PC-3 (cell line): ENCODE measurements at places on chromosomes 1 and 21. TPM values are rescaled to one million over a fixed set of nuclear protein-coding genes. Genes with fewer than 3 reads are reported as not detected.

- peaks cover 23% of the 10 kb centered on the region for H3K4me1 ChIP-seq
- H3K36me3 ChIP-seq, result no peaks in the 10 kb centered on the region
- H3K27me3 ChIP-seq, result no peaks in the 10 kb centered on the region
- peak; percentile 32 for DNase-seq
These were observed 206.2 kb downstream of the SMYD3 start for GRCh38 chr1:246300626-246301549.

DNA sequence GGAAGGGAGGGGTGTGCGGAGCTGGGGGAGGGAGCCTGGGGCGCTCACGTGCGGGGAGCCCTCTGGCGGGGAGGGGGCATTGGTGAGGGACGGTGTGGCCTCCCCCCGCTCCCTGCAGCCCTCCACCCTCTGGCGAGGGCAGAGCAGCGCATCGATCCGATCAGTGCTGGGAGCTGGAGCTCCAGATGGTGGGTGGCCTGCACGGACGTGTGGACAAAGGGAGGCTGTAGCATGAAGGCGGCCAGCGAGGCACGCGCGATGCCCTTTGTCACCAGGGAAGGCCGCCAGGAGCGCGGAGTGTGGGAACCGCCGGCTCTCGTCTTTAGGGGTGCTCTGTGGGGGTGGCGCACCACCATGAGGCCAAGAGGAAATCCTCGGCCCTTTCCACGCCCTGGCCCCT lies 5.4 kb upstream of the HES5 start:
- no peak for DNase-seq
- no peaks in the 10 kb centered on the region for H3K27me3 ChIP-seq
- H3K4me3 ChIP-seq, result no peak overlapping the region

GRCh38 chr1:85240174-85240601 lies 19.3 kb downstream of the C1orf52 start:
- no peaks in the 10 kb centered on the region for H3K27me3 ChIP-seq
- no peak overlapping the region for H3K4me3 ChIP-seq
- peak; percentile 51 for DNase-seq
- no peaks in the 10 kb centered on the region for H3K36me3 ChIP-seq

- H3K27me3 ChIP-seq, result no peaks in the 10 kb centered on the region
- H3K4me1 ChIP-seq, result peaks cover 6% of the 10 kb centered on the region; the same call in 1 of the 2 replicates
- DNase-seq, result peak; percentile 12
- no peak overlapping the region for H3K27ac ChIP-seq
- H3K36me3 ChIP-seq, result no peaks in the 10 kb centered on the region
- no peak overlapping the region for H3K4me3 ChIP-seq
These were observed 5.1 kb downstream of the TMEM201 start for GRCh38 chr1:9593492-9594465.

- H3K27me3 ChIP-seq, result no peaks in the 10 kb centered on the region
- peak overlapping the region; percentile 27; the same call in 1 of the 2 replicates for H3K4me3 ChIP-seq
- peak overlapping the region; percentile 97 for H3K27ac ChIP-seq
- peak; percentile 99 for DNase-seq
- H3K4me1 ChIP-seq, result peaks cover 49% of the 10 kb centered on the region
These were observed 64.3 kb downstream of the OPTC start for GRCh38 chr1:203558064-203558760.

DNA sequence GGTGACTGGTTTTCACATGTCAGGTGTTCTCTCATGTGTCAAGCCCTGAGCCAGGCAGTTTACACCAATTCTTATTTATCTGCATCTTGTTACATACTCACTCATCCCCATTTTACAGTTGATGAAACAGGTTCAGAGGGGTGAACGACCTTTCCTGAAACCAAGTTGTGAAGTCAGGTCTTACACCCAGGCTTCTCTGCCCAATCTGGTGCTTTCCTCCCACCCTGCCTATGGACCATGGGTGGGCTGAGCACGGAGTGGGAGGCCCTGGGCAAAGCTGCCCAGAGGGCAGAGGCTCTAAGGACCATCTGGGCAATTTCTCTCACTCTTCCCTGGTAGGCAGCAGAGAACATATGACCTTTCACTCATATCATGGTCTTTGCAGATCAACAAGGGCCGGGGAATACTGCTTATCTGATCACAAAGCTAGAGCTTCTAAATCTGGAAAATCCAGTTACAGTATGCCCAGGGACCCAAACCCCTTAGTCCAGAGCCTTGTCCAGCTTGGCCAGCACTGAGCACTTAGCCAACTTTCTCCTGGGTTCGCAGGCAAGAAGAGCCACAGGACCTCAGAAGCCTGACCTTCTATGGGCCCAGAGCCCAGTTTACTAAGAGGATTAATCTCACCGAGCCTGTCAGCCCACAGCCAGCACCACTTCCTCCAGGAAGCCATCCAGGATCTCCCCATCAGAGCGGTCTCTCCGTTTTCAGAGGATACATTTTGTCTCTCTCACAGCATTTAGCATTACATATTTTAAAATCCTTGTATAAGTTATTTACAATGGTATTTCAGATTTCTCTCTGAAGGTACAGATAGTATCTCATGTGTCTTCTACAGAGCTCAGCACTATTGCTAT lies 16.0 kb upstream of the TTC39A start:
- no peaks in the 10 kb centered on the region for H3K36me3 ChIP-seq
- no peak for DNase-seq
- no peaks in the 10 kb centered on the region for H3K4me1 ChIP-seq
- no peak overlapping the region for H3K27ac ChIP-seq

- DNase-seq, result no peak
- H3K27me3 ChIP-seq, result no peaks in the 10 kb centered on the region
- H3K4me3 ChIP-seq, result no peak overlapping the region
- peaks cover 12% of the 10 kb centered on the region for H3K4me1 ChIP-seq
- no peak overlapping the region for H3K27ac ChIP-seq
These were observed 36.2 kb upstream of the UBE2U start for GRCh38 chr1:64167176-64167575.

DNA sequence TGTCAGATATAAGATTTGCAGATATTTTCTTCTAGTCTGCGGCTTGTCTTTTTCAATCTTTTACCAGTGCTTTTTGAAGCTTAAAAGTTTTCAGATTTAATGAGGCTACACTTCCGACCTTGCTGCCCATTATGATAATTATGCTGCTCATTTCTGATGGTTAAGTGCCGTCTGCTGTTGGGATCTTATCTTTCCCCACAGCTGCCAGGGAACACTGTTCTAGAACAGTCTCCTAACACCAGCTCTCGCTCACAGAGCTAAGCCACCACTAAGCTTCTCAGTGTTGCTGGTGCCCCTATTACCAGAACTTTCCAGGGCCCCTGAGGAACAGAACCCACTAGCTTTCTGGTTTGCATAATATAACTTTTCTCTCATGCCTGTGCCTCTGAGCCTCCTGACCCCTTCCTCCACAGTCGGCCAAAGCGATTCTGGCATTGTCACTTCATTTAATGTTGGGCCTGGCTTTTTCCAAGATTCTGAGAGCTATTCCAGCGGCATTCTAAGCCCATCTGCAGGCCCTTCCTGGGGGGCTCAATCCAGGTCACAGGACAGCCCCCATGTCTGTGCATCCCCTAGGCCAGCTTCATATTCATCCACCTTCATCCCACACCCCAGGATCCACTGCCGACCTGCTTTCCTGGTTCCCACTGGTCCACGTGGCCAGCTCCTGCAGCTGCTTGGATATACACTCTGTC lies 237.0 kb downstream of the PTPRU start:
- H3K27ac ChIP-seq, result no peak overlapping the region
- H3K36me3 ChIP-seq, result no peaks in the 10 kb centered on the region
- no peak overlapping the region for H3K4me3 ChIP-seq

- no peak overlapping the region for H3K4me3 ChIP-seq
- H3K36me3 ChIP-seq, result no peaks in the 10 kb centered on the region
- H3K27ac ChIP-seq, result no peak overlapping the region
- H3K4me1 ChIP-seq, result peaks cover 32% of the 10 kb centered on the region
- no peaks in the 10 kb centered on the region for H3K27me3 ChIP-seq
These were observed 92.5 kb downstream of the DHRS3 start for GRCh38 chr1:12525311-12526181.

DNA sequence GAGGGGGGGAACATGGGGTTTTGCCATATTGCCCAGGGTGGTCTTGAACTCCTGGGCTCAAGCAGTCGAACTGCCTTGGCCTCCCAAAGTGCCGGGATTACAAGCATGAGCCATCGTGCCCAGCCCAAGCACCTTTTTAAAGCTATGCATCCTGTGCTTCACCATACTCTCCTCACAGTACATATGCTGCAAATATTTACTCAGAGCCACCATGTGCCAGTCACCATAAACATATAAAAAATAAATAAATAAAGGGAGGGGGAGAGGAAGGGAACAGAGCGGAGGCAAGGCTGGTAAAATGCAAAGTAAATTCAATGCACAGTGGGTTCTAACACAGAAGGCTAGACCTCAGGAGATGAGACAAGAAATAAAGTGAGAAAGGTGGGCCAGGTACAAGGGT lies 64.7 kb downstream of the CAPZB start:
- no peak for DNase-seq
- H3K27me3 ChIP-seq, result no peaks in the 10 kb centered on the region
- no peak overlapping the region for H3K27ac ChIP-seq
- H3K4me1 ChIP-seq, result peaks cover 4% of the 10 kb centered on the region; the same call in 1 of the 2 replicates
- H3K36me3 ChIP-seq, result peaks cover 15% of the 10 kb centered on the region

KIRREL1 gene
- total RNA-seq, result 49.8 and 57.1 TPM in 2 replicates
